Stimulated activated CD8-positive, alpha-beta memory T cell treated with anti-CD3 and anti-CD28 coated beads, Interleukin-7, amount 100 ng/mL, for 4 hours (primary cell): ENCODE measurements at places on chromosomes 11 and 22.

DNA sequence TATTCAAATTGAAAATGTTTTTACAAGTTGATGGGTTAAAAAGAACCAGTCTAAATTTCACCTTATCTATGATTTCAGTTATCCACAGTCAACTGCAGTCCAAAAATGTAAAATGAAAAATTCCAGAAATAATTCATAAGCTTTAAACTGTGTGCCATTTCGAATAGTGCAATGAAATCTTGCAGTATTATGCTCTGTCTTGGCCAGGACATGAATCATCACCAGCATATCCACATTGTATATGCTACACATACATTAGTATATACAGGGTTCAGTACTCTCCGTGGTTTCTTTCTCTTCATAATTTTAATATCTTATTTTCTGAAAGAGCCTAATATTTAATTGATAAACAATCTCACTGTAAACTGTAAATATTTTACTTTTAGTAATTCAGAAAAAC is 45.9 kb downstream of the ARHGAP32 start:
- no peak for DNase-seq

GRCh38 chr22:32877196-32877595 is 75.7 kb downstream of the TIMP3 start:
- no peak for DNase-seq

DNA sequence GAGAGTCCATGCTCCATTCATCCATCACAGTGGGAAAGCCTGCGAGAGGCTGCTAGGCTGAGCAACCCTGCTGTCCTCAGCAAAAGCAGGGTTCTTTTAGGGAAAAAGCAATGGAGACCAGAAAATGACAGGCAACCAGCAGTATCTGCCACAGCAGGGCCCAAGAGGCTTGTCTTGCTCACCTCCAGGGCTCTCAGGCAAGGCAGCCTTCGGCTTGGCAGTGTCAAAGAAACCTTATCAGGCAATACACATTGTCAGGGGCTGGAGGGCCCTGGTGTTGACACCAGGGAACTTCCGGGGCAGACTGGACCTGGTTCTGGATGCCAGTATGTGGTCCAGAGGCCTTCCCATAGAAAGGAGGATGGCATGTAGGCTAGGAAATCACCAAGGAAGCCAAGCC is 10.2 kb upstream of the TLCD5 start:
- no peak for DNase-seq

GRCh38 chr22:49370627-49371301 is 456.9 kb downstream of the BRD1 start:
- no peak for DNase-seq

GRCh38 chr11:120441592-120441991 is 70.0 kb upstream of the GRIK4 start:
- DNase-seq: no peak

- DNase-seq: no peak
Observed at GRCh38 chr22:23509571-23510302, 70.4 kb downstream of the IGLL1 start.

GRCh38 chr11:12149672-12150225 is 39.4 kb downstream of the MICAL2 start:
- no peak for DNase-seq

GRCh38 chr11:125569915-125570621 is 791 bp downstream of the EI24 start:
- DNase-seq: no peak
